Fibroblast of lung (primary cell): ENCODE measurements at places on chromosomes 3 and 15. TPM values are rescaled to one million over a fixed set of nuclear protein-coding genes. Genes with fewer than 3 reads are reported as not detected.

MFGE8 gene
- polyA plus RNA-seq = 336 and 391 TPM in 2 replicates

NR2F2 gene
- polyA plus RNA-seq = 66.5 and 130 TPM in 2 replicates

CCRL2 gene
- polyA plus RNA-seq = 0.46 and 3.7 TPM in 2 replicates

TGM5 gene
- 0.03 TPM in 1 of 2 replicates, not detected in the other for polyA plus RNA-seq

C3orf70 gene
- 1.6 and 4.7 TPM in 2 replicates for polyA plus RNA-seq

DHFR2 gene
- polyA plus RNA-seq = 2.7 and 4.3 TPM in 2 replicates

CLSTN2 gene
- 0.07 and 1.3 TPM in 2 replicates for polyA plus RNA-seq

TMEM207 gene
- polyA plus RNA-seq = not detected in 2 replicates

HCN4 gene
- polyA plus RNA-seq = not detected in 2 replicates

GOLGA8G gene
- not detected in 2 replicates for polyA plus RNA-seq

CTXN2 gene
- polyA plus RNA-seq = not detected in 2 replicates

SPSB4 gene
- polyA plus RNA-seq = 0.02 TPM in 1 of 2 replicates, not detected in the other

HIGD2B gene
- not detected in 2 replicates for polyA plus RNA-seq

NAALADL2 gene
- 7.2 and 8.8 TPM in 2 replicates for polyA plus RNA-seq

MKRN3 gene
- polyA plus RNA-seq = 0.14 TPM in 1 of 2 replicates, not detected in the other
